ENCODE measurements at places on chromosomes 4 and X.

GRCh38 chr4:128364565-128364964 is 77.0 kb upstream of the PGRMC2 start:
- H3K27me3 ChIP-seq = no peaks in the 10 kb centered on the region
- H3K4me3 ChIP-seq = no peak overlapping the region
- H3K27ac ChIP-seq = no peak overlapping the region
- DNase-seq = no peak
- no peaks in the 10 kb centered on the region for H3K4me1 ChIP-seq
- no peaks in the 10 kb centered on the region for H3K36me3 ChIP-seq

DNA sequence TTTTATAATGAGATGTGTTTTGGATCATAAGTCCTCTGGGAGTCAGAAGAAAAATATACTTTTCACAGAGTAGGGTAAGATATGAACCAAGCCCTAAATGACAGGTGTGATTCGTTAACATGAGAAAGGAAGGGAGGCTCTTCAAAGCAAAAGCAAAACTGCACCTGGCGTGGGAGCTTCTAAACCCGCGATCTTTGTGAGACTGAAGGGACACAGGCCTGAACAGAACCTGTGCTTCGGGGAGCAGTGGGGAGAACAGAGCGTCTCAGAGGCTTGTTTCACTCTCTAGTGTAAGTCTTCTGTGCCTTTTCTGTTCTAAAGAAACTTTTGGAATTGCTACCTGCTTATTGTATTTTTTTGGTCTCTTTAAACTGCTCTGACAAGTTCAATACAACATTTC is 30.2 kb upstream of the CYP4V2 start:
- H3K27me3 ChIP-seq = no peaks in the 10 kb centered on the region
- peaks cover 4% of the 10 kb centered on the region for H3K4me1 ChIP-seq
- H3K36me3 ChIP-seq = no peaks in the 10 kb centered on the region
- no peak overlapping the region for H3K27ac ChIP-seq

DNA sequence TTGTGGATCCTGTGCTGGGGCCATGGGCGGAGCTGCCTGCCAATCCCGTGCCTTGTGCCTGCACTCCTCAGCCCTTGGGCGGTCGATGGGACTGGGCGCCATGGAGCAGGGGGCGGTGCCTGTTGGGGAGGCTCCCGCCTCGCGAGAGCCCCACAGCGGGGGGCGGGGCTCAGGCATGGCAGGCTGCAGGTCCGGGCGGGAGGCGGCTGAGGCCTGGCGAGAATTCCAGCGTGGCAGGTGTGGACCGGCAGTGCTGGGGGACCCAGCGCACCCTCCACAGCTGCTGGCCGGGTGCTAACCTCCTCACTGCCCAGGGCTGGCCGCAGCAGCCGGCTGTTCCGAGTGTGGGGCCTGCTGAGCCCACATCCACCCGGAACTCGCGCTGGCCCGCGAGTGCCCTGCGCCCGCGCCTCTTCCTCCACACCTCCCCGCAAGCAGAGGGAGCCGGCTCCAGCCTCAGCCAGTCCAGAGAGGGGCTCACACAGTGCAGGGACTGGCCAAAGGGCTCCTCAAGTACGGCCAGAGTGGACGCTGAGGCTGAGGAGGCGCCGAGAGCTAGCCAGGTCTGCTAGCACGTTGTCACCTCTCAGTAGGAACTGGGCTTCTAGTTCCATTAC is 85.9 kb downstream of the GBA3 start:
- H3K36me3 ChIP-seq = no peaks in the 10 kb centered on the region
- H3K27ac ChIP-seq = no peak overlapping the region
- DNase-seq = no peak

DNA sequence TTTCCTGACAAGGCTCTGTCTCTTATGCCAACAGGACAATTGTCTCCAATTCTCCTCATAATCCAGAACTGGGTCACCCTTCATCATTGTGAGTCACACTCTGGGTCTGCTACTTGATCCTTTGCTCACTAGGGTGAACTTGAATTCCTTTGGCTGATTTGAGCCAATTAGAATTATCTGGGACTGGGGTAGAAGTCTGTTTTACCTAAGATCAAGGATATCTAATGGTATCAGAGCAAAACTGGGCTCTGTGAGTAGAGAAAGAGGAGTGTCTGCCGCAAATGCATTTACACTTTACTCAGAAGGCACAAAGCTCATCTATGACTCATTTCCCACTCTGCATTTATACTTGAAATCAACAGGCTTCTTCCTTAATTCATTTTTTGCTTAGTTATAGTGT is 72.6 kb downstream of the PITX2 start:
- peaks cover 25% of the 10 kb centered on the region for H3K27me3 ChIP-seq
- H3K27ac ChIP-seq = no peak overlapping the region
- no peaks in the 10 kb centered on the region for H3K36me3 ChIP-seq
- no peak for DNase-seq

DNA sequence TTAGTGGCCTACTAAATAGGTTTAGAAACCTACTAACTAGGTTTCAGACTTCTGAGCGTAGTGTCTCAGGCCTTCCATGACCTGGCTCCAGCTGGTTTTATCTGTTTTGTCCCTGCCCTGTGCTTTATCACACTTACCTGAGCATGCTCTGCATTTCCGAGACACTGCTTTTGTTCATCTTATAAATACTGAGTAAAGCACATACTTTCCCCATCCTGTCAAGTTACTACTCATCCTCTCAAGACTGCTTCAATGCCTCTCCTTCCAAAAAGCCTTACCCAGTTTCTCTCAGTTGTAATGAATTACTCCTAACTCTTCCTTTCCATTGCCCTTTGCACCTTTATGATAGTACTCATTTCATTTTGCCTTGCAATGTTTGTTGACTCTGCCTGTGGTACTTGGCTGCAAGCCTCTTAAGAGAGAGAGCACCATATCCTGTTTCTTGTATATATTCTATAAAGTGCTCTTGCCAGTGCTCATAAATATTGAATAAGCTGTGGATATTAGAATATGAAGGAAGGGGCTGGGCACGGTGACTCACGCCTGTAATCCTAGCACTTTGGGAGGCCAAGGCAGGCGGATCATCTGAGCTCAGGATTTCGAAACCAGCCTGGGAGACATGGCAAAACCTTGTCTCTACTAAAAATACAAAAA is 34.4 kb downstream of the SLAIN2 start:
- H3K27me3 ChIP-seq = no peaks in the 10 kb centered on the region
- no peak overlapping the region for H3K27ac ChIP-seq
- H3K4me1 ChIP-seq = peaks cover 3% of the 10 kb centered on the region
- H3K36me3 ChIP-seq = peaks cover 12% of the 10 kb centered on the region
- DNase-seq = no peak

DNA sequence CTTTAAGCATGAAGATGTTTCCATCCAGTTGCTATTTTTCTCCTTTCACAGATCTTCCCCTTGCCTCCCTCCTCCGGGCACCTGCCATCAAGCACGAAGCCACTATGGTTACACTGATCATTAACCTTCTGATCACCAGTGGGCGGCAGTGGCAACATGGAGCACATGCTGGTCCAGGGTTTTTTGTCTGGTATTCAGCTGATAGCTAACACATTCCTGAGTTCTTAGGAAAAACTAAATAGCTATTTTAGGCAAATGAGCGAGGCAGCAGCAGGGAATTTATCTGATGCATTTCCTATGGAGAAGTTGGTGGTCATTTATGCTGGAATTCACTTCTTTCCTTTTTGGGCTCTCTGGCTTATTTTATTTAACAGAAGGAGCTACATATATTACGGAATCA is 22.9 kb downstream of the SHISA3 start:
- no peak overlapping the region for H3K4me3 ChIP-seq
- peaks cover 20% of the 10 kb centered on the region for H3K36me3 ChIP-seq
- H3K27me3 ChIP-seq = no peaks in the 10 kb centered on the region
- no peak overlapping the region for H3K27ac ChIP-seq
- DNase-seq = no peak

DNA sequence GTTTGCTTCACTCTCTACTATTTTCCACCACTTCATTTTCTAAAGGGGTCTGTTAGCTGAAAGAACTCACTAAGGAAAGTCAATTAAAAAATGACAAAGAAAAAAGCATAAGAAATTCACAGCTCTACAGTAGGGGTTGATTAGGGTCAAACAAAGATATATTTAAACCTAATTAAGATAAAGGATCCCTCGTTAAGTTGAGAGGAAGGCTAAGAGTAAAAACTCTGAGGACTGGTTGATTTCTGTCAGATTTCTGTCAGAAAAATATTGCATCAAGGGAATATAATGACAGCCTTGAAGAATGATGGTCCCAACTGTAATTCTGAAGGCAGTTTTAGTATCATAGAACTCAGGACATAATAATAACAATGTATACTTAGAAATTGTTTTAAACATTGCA is 218.0 kb downstream of the QDPR start:
- H3K27me3 ChIP-seq = peaks cover 3% of the 10 kb centered on the region
- H3K4me3 ChIP-seq = no peak overlapping the region
- DNase-seq = no peak
- no peaks in the 10 kb centered on the region for H3K4me1 ChIP-seq

DNA sequence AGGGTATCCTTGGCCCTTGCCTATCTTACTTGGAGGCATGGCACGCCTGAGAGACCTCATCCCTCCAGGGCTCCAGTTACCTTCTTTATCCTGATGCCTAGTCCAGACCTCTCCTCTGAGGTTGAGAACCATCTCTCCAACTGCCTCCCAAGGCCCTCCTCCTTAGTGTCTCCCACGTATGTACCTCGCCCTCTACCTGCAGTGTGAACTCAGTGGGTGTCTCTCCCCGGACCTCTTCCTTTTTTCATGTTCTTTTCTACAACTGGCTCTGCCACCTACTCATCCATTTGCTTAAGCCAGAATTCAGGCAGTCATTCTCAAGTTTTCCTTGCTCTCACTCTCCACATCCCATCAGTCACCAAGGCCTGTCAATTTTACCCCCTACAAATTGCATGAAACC is 16.6 kb downstream of the RPS4X start:
- peak overlapping the region; percentile 3 for H3K27ac ChIP-seq
- peaks cover 15% of the 10 kb centered on the region for H3K27me3 ChIP-seq
- no peak for DNase-seq
- no peak overlapping the region for H3K4me3 ChIP-seq

DNA sequence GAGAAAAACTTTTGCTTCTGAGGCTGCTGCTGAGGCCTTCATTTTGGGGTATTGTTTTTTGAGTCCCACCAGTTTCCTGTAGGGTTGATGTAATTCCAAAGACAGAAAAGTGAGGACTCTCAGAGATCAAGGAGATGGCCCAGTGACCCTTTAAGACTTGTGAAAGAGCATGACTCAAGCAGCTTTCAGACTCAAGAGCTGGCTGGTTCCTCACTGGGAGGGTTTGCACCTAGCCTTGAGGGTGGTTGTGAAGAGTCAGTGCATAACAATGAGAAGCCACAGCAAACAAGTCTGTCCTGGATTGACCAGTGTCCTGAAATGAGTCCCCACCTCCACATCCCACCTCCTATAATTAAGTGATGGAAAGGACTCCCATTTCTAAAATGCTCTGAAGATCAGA is 89.2 kb downstream of the NHS start:
- H3K4me3 ChIP-seq = no peak overlapping the region
- H3K27me3 ChIP-seq = peaks cover 6% of the 10 kb centered on the region
- H3K36me3 ChIP-seq = no peaks in the 10 kb centered on the region
- no peaks in the 10 kb centered on the region for H3K4me1 ChIP-seq
- DNase-seq = no peak
- no peak overlapping the region for H3K27ac ChIP-seq

GRCh38 chrX:124594017-124594651 is 247.8 kb downstream of the SH2D1A start:
- H3K4me1 ChIP-seq = no peaks in the 10 kb centered on the region
- H3K27ac ChIP-seq = no peak overlapping the region
- DNase-seq = no peak
- no peaks in the 10 kb centered on the region for H3K27me3 ChIP-seq

DNA sequence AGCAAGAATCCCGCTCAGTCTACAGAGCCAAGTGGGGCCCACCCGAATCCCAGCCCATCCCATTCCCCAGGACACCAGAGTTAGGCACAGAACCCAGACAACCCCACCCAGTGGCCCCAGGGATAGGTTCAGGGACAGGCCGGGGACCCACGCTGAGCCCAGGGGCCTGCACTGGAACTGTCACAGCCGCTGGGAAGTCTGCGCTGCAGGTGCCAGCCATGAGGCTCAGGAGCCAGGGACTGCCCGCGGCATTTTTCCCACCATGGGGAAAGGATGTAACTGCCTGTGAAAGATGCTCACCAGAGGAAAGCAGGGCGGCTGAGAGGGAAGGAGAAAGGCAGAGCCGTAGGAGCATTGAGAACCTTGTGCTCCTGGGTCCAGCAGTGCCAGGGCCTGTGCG is 12.0 kb downstream of the EVC2 start:
- H3K36me3 ChIP-seq = no peaks in the 10 kb centered on the region
- H3K4me3 ChIP-seq = no peak overlapping the region
- H3K27me3 ChIP-seq = no peaks in the 10 kb centered on the region
- no peaks in the 10 kb centered on the region for H3K4me1 ChIP-seq
- H3K27ac ChIP-seq = no peak overlapping the region

DNA sequence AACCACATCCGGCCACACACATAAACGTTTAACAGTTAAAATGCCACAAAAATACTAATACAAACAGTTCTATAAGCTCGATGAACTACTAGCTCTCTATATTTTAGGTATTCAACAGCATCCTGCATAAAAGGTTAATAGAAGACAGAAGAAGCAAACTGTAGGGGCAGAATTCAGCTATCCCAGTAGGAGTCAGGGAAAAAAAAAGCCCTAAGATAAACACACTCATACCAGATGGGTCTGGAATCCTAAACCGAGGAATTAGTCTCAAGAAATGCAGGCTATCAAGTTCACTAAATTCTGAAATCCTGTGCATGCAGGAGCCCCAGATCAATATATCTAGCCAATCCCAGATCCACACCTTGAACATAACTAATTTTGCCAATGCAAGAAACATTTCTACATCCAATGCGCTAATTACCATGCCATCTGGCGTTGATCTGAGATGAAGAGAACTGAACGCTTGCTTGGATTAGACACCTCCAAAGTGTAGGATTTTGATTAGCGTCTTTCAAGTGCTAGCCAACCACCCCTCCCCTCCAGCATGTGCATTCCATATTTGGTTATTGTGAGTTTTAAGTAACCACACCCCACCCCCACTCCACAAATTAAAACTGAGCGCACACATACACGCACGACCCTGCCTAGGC is 512.2 kb upstream of the INTU start:
- no peaks in the 10 kb centered on the region for H3K36me3 ChIP-seq
- H3K4me3 ChIP-seq = no peak overlapping the region
- no peak for DNase-seq
- no peaks in the 10 kb centered on the region for H3K27me3 ChIP-seq
- no peak overlapping the region for H3K27ac ChIP-seq

- H3K4me3 ChIP-seq = no peak overlapping the region
- peaks cover 10% of the 10 kb centered on the region for H3K4me1 ChIP-seq
- DNase-seq = no peak
- no peaks in the 10 kb centered on the region for H3K36me3 ChIP-seq
- H3K27ac ChIP-seq = no peak overlapping the region
These were observed 248.6 kb downstream of the ADAMTS3 start for GRCh38 chr4:72320223-72320948.
